ENCODE measurements at places on chromosomes 1 and 21.

DNA sequence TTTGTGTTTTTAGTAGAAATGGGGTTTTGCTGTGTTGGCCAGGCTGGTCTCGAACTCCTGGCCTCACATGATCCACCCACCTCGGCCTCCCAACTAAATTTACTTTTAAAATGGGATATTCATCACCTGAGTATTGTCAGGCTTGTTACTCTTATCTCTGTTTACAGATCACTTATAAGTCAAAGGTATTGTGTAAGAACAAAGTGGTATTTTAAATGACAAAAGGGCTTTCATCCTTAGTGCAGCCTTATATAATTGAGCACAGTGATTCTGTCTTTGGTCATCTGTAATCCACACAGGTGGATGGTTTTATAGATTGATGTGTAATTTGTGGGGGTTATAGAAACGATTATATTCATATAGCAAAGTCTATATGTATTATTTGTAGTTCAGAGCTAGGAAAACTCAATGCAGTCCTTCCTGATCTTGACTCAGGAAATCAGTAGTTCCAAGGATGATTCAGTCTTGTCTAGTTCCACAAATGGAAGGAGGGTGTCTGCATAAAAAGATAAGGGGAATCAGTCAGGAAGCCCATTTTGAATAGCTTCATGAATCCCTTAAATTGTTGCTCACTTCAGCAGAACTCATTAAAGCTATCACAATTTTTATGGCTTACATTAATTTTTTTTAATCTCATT lies 34.6 kb downstream of the STXBP3 start:
- peak; percentile 2 for DNase-seq

DNA sequence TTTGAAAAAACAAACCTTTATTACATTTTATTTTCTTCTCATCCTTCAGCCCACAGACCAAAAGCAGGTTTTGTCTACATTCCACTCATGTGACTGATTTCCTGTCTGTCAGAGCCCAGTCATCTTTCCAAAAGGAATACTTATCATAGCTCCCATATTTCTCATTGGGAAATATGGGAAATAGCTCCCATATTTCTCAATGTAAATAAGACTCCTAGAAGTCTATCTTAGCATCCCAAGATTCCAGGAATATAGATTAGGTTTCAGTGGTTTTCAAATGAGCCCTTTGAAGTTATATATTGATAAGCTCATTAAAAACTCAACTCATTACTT lies 19.1 kb upstream of the NRDC start:
- no peak for DNase-seq

GRCh38 chr1:170669107-170669445 lies 5.1 kb downstream of the PRRX1 start:
- DNase-seq, result no peak

GRCh38 chr1:192151176-192151575 lies 7.1 kb upstream of the RGS18 start:
- DNase-seq, result no peak

DNA sequence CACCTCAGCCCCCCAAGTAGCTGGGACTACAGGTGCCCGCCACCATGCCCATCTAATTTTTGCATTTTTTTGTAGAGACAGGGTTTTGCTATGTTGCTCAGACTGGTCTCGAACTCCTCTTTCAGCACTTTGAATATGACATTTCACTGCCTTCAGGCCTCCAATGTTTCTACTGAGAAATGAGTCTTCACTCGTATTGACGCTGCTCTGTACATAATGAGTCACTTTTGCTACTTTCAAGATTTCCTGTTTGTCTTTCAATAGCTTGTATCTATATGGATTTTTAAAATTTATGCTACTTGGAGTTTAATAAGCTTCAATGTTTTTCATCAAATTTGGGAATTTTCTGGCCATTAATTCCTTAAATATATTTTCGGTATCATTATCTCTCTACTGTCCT lies 64.7 kb downstream of the GORAB start:
- no peak for DNase-seq

DNA sequence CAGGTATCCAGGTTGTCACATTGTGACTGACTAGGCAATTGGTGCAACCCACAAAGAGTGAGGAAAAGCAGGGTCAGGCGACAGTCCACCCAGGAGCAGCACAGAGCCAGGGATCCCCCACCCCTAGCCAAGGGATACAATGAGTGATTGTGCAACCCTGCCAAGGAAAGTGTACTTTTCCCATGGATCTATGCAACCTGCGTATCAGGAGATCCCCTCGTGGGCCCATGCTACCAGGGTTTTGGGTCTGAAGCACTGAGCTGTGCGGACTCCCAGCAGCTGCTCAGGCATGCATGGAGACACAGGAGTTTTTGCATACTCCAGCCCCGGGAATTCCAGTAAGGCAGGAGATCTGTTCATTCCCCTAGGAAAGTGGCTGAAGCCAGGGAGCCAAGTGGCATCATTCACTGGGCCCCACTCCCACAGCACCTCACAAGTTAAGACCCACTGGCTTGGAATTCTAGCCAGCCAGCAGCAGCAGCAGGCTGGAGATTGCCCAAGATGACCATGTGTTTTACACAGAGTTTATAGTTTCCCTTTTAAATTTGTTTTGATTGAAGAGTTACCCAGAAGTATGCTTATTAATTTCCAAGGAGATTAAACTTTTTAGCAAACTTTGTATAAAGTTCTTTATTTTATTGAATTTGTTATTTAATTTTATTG lies 136.0 kb downstream of the LTN1 start:
- no peak for DNase-seq

- DNase-seq, result no peak
These were observed 7.6 kb upstream of the S100A11 start for GRCh38 chr1:152044386-152044785.

DNA sequence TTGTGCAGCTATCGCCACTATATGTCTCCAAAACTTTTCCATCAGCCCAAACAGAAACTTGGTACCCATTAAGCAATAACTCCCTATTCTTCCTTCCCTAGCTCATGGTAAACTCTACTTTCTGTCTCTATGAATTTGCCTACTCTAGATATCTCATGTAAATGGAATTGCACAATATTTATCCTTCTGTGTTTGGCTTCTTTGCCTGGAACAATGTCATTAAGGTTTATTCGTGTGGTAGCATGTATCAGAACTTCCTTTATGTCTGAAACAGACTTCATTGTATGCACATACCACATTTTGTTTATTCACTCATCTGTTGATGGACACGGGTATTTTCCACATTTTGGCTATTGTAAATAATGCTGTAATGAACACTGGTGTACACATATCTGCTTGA lies 40.7 kb upstream of the CD34 start:
- DNase-seq, result no peak

DNA sequence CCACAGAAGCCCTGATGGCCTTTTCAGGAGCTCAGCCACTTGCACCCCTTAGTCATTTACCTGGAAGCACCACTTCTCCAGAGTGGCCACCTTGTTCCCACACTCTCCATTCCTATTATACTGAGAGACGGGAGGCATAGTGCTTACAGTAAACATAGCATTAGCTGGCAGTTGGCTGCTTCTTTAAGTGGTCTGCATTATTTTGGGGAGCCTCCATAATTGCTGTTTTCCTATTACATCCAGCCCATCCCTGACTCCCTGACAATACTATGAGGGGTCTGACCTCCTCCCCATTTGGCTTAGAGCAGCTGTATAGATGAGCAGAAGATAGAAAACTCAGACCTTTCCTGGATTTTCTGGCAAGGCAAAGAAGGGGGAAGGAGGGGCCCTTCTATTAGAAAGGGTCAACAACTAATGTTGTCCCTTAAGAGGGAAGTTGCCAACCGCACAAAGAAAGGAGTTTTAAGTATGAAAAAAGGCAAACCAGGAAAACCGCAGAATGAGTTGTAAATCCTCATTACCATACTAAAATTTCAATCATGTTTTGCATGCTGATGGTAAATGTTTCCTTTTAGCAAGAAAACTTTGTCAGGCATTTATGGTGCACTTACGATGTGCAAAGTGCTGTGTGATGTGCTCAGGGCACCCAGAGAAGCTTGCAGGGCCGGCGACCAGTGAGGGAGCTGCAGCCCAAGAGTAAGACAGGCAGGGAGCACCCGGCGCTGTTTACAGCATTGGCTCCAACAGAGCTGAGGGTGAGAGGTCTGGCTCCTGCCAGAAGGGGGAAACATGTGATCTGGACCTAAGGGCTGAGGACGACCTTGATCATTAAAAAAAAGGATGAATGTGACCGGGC lies 167.3 kb downstream of the ZZZ3 start:
- DNase-seq, result no peak

DNA sequence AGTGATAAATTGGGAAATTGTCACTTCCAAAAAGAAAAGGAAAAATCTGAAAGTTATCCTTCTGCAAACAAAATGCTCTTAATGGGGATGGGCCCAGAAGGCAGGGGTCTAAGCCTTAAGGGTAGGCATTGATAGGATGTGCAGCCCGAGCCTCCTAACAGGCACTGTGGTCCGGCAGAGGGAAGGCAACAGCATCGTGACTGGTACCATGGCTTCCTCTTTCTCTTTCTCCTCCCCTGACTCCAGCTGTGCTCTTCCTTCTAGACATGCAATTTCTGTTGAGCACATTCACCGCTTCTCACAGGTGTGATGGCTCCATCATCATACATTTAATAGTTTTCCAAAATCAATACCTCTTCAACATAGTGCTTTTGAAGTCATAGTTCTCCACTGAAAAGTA lies 91.5 kb downstream of the SELENOF start:
- DNase-seq, result no peak

Data from NCI-H1417 treated with DMSO at 0.1 percent for 48 hours (cell line).